Left forelimb (tissue), 1 donor: ENCODE measurements at places on chromosomes 16 and 17.

- no peak for DNase-seq
Observed at GRCh38 chr17:57552114-57552624, 192.9 kb downstream of the CCDC182 start.

- no peak for DNase-seq
Observed at GRCh38 chr16:56121156-56121500, 70.2 kb upstream of the GNAO1 start.

DNA sequence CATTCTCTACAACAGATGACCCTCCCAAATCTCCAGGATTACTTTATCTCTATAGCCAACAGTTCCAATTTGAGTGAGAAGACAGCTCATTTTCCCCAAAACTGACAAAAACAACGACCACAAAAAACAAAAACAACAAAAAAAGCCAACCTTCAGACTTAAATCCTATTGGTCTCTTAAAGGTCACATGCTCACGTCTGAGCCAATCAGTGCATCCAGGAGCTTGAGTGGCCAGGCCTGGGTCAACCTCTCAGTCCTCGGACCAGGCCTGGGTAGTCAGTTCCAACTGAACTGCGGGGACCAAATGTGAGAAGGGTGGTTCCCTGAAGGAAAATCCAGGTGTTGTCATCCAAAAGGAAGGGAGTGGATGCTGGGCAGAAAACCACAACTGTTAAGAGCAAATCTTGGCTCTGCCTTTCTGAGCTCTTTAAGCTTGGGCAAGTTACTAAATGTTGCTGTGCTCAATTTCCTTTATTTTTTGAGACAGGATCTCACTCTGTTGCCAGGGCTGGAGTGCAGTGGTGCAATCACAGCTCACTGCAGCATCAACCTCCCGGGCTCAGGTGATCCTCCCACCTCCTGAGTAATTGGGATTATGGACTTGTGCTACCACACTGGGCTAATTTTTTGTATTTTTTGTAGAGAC lies 43.0 kb upstream of the MSI2 start:
- no peak for DNase-seq

GRCh38 chr17:70987867-70988340 lies 818.6 kb downstream of the KCNJ2 start:
- DNase-seq, result no peak

- no peak for DNase-seq
Observed at GRCh38 chr17:48241131-48241591, 133.6 kb downstream of the SNX11 start.

GRCh38 chr16:67430504-67430976 lies 381 bp upstream of the HSD11B2 start:
- DNase-seq, result no peak
